NCI-H187 (cell line): ENCODE measurements at places on chromosomes 2 and 18.

- DNase-seq, result no peak
These were observed 103.8 kb downstream of the WDPCP start for GRCh38 chr2:63484481-63484880.

DNA sequence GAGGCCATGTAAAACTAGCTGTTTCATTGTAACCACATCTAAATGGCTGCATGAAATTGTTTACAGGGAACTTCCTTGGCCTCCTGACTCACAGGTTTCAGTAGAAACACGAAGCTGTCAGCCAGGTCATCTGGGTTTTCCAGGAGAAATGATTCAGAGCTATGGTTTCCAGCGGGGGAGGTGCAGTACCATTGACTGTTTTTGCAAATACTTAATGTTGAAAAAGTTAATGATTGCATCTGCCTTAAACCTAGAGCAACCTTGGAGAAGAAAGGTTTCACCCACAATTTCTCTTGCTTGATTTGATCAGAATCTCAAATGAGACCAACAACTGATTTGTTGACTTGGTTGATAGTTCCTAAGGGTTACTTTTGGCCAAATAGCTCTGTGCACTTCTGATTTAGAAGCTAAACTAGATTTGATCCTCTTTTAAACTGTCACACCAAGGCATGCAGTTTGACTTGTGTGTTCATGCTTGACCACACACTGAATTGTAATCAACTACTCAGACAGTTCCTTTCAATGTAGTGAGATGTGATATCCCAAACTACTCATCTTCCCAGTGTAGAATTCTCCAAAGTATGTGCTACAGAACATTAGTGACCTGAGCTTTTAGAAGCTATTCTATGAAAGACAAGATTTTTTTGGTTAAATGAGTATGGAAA is 193.5 kb upstream of the CHST9 start:
- no peak for DNase-seq

DNA sequence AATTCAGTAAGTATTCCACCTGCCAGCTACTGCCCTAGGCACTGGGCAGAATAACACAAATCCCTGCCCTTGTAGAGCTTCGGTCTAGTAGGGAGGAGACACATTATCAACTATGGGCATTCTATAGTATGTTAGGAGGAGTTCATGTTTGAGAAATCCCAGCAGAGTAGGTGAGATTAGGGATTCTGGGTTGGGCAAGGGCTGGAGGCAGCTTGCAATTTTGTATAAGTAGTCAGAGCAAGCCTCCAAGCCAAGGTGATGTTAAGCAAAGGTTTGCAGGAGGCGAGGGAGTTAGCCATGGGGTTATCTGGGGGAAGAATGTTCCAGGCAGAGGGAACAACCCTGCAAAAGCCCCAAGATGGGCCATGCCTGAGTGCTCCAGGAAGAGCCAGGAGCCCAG is 187.9 kb upstream of the HS6ST1 start:
- no peak for DNase-seq

DNA sequence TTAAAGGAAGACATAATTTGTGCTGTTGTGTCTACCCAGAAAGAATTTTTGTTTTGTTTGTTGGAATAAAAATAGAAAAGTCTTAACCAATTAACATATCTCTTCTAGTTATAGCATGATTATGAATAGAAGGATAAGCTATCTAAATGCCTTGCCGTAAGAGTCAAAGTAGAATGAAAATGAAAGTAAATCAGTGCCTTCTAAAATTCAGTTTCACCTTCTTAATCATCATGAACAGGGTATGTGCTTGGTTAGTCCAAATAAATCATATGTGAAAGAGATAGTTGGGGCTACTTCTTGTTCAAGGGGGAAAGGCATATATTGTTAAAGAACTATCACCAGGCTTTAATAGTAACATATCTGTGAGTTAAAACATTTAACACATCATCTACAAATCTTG is 91.5 kb downstream of the GULP1 start:
- no peak for DNase-seq

DNA sequence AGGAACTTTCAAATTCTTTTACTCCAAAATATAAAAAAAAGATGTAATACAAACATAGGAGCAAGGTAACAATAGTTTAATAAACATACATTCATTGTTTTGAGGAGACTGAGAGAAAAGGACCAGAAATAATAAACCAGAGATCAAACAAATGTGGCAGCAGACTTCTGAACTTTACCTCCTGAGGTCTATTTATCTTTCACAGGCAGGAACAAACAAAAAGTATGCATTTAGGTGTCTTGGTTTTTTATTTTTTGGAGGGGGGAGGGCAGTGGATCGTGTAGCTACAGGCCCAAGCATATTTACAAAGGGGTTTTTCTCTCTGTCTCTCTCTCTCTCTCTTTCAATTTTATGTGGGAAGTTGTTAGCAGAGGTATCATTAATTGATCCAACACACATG is 5.6 kb downstream of the PPP4R1 start:
- DNase-seq, result no peak
